Spleen (tissue), 13 donors: ENCODE measurements at places on chromosomes 2 and 18. TPM values are rescaled to one million over a fixed set of nuclear protein-coding genes. Genes with fewer than 3 reads are reported as not detected.

DNA sequence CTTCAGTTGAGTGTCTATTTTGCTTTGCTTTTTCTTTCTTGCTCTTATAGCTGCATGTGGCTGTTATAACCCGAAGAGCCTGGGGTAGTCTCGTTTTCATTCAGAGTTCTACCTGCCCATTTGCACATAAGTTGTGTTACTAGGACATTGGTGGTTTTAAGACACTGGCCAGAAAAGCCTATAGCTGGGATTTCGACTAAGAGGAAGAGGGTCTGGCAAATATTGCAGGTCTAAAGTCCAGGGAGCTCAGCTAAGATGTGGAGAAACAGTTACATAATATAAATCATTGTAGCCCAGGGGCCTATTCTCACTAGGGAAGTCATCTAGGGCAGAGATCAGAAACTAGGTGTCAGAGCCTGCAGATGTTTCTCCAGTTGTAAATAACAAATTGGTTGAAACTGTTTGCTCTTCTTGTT is 120.8 kb downstream of the BABAM2 start:
- no peak for DNase-seq

Gene LIMS3
- 0.87 TPM for total RNA-seq

- no peak for DNase-seq
Observed at GRCh38 chr18:75760208-75760607, 332.7 kb upstream of the SMIM21 start.

GRCh38 chr2:25797620-25798488 is 80.4 kb downstream of the ASXL2 start:
- DNase-seq = no peak

GRCh38 chr2:27378096-27378808 is 2.3 kb downstream of the ZNF513 start:
- DNase-seq = peak; percentile 78

Gene RFX8
- not detected for total RNA-seq

- no peak for DNase-seq
Observed at GRCh38 chr2:38415728-38416291, 38.7 kb upstream of the ATL2 start.

DNA sequence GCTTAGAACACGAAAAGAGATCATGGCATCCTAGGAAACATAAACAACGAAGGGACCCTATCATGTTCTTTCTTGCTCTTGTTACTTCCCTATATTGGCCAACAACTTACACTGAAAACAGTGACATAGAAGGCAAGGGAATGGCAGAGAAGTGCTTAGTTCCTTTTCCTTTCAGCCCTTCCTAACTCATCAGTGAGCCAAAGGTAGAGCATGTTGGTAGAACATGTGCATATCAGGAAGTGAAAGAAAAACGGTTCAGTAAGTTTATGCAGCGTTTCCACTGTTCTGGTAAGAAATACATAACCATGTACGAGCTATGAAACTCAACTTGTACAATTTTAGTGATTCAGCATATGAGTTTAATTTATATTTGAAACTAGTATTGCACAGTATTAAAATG is 21.7 kb downstream of the AKAIN1 start:
- no peak for DNase-seq

Gene CD8B2
- 0.17 TPM for total RNA-seq

Gene IL1R1
- total RNA-seq = 66.9 TPM

- DNase-seq = peak; percentile 69
Observed at GRCh38 chr2:128606837-128607236, 288.2 kb upstream of the HS6ST1 start.

Gene DNAH7
- total RNA-seq = 0.27 TPM

GRCh38 chr2:200765139-200765951 is 46.4 kb upstream of the BZW1 start:
- DNase-seq = no peak

- no peak for DNase-seq
Observed at GRCh38 chr2:10389573-10389972, 58.6 kb downstream of the ODC1 start.

Gene RMDN2
- 34.3 TPM for total RNA-seq

DNA sequence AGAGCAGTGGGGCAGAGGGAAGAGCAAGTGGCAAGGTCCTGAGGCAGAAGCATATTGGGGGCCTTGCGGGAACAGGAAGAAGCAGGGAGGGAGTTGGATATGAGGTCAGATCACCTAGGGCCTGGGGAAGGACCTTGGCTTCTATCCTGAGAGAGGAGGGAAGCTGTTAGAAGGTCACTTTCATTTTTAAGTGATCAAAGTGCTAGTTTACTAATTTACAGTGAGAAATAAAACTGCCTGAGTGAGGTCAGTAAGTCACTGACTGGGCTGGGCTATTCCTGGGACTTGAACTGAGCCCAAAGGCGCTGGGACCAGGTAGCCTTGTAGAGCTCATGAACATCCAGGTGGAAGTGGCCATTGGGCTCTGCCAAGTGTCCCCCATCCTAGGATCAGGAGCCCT is 76.6 kb upstream of the B3GNT7 start:
- no peak for DNase-seq

DNA sequence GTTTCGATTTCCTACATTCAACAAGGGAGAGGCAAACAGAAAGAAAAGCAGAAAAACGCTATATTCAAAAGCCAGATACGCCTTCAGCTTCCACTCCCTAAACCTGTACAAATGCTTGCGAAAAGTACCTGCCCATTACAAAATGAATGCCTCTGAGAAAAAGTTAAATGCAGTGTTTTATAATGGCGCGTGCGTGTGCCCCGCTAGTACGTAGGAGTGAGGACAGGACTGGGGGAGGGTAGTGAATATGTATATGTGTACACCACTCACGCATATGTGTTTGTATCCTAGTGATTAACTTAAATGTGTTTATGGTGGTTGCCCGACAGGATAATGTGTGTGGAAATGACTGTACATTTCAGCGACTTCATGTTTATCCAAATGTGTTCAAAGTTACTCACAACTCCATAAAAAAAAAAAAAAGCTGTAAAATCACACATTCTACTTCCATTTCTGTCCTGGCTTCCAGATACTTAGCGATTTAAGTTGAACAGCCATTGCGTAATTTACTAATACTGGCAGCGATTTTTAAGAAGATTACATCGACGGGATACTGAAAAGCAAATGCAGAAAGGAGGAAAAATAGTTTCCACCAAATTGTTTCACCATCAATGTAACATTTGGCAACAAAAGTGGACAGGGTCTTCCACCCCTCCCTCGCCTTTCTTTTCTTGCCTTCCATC is 1.3 kb downstream of the NEUROD1 start:
- no peak for DNase-seq

Gene ALK
- total RNA-seq = 0.06 TPM

Gene LAMA1
- total RNA-seq = 1.3 TPM

GRCh38 chr2:217996361-217996760 is 6.4 kb downstream of the TNS1 start:
- DNase-seq = no peak

DNA sequence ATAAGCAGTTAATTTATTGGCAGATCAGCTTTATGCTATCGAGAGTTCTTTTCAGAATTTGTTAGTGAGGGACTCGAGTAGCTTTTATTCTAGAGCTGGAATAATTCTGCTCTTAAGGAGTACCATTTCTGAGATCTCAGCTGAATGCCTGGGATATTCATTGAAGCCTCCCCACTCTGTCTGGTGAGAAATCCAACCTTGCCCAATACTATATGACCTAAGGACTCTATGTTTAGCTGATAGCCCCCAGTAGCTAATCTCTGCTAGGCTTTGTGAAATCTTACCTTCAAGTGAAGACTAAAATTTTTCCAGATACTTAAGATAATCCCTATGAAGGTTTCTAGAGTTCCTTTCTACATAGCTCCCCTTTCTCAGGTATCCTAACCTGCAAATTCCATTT is 261.4 kb downstream of the SETBP1 start:
- DNase-seq = no peak

DNA sequence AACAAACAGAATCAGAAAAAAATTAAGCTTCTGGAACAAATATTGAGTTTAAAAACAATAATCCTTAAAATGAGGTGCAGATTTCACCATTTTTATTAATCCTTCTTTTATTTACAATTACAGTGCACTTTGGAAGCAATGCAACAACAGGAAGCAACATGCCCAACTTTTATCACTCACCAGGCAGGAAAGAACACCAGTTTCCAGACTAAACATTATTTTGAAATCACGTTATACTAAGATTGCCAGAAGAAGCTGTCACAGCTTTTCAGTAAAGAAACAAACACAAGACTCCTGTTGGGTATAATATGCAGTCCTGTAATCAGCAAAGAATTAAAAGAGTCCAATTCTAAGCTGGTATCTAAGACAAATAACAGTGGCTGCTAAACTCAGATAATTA is 137.9 kb upstream of the ZC3H15 start:
- DNase-seq = no peak

GRCh38 chr2:227390468-227391256 is 2.9 kb upstream of the SCYGR1 start:
- DNase-seq = no peak

DNA sequence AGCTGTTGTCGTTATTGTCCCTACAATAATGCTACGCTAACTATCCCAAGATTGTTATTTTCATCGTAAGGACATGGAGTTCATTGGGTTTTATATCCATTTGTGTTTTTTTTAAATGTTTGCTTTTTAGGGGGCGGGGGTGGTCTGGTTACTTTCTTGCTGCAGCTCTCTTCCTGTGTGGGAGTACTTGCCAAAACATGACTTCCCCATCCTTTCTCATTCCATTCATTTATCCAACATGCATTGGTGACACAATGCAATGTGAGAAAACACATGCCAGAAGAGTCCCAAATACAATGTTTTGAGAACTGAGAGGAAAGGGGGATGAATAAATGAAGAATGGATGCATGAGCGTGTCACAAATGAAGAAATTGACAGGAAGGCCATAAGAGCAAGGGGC is 55.9 kb downstream of the E2F6 start:
- DNase-seq = no peak

Gene ANKZF1
- 68.3 TPM for total RNA-seq

DNA sequence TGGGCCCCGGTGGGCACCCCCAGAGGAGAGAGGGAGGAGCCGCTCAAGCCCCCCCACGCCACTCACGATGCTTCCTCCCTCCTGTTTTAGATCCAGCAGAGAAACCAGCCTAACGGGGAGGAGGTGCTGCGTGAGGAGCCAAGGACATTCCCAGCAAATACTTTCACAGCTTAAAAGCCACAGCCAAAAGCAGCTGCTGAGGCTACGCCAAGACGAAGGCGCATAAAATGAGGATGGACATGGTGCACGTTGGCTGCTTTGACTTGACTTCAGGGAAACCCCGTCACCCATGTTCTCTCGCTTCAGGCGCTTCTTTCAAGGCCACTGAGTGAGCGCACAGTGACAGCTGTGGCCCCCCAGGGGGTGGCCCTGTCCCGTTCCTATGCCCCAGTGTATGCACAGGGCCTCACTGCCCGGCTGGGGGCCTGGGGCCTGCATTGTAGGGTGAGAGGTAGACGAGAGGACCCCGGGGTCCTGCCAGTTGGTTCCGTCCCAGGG is 72.1 kb upstream of the PXDN start:
- no peak for DNase-seq

- no peak for DNase-seq
Observed at GRCh38 chr2:179186126-179186525, 78.5 kb downstream of the SESTD1 start.

DNA sequence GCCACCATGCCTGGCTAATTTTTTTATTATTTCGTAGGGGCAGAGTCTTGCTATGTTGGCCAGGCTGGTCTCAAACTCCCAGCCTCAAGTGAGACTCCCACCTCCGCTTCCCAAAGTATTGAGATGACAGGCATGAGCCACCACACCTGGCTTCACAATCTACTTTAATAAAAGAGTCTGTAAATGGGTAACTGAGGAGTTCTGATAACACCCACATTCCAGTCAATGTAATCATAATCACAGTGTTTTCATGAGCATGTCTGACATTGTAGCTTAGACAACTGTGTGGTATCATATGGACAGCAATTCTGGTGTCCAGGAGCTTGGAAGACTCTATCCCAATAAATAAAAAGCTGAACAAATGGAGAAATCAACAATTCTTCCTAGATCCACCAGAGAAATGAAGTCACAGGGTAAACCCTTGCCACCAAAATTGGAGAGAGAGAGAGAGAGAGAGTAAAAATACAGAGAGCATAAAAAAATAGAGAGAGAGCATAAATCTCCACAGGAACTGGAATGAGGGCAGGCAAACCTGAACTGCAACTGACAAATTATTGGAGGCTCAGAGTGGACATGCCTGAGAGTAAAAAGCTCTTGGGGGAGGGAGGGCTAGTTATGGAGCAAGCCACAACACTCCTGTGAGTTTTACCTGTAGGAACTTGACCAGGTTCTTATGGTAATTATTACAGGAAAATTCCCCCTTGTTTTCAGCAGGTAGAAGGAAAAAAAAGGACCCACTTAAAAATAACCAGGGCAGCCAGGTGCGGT is 12.4 kb upstream of the NBEAL1 start:
- DNase-seq = no peak

DNA sequence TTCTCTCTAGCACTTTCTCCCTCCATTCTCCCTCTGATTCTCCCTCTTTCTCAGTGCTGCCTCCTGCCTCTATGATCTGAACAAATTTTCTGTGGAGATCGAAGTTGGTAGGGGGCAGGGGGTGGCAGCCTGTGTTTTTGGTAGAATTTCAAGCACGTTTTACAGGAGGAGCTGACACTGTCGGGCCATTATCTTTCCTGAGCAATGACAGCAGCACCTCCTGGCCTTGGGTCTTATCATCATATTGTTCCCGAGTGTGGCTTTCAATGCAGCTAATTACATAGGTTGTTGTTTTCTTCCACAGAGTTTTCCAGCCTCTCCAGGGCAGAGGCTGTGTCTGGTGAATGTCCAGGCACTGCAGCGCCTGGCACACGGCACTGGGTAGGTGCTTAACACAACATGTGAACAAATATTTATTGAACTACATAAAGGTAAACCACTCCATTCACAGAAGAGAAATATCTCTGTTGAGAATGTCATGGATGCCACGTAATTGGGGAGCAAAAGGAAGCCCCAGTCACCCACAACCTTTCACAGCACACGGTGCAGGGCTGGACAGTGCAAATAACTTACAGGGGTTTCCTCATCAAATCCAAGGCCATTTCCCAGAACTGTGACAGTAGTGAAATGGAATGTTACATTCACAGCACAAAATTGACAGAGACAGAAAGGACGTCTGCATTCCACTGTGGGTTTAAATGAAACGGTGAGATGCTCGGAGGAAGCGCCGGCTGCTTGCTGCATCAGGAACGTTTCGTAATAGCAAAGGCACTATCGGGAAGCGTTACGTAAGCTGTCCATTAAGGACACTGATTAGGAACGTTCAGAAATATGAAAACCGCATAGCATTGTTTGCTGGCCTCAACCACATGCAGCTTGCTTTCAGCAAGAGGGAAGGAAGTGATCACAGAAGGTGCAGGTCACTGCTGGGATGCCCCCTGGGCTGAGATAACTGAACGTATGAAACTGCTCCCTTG is 6.5 kb upstream of the KCNG2 start:
- DNase-seq = peak; percentile 81

Gene COA5
- total RNA-seq = 28.8 TPM

GRCh38 chr2:98293030-98293429 is 53.2 kb upstream of the CNGA3 start:
- DNase-seq = no peak

DNA sequence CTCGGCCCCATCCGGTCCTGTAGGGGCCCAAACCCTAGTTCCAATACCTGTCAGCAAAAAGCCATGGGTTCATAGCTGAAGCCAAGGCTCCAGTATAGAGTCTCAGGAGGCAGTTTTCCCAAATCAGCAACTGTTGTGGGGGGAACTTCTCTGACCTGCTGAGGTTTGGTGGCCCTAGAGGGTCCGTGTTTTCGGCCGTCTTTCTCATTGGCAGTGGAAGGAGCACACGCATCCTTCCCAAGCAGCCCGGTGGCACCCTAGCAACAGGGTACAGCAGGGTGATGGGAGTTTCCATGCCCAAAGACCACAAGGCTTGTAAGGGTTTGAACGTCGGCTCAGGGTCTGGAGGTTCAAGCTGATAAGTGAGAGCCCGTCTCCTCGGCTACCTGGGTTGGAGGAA is 6.6 kb downstream of the FOSL2 start:
- DNase-seq = no peak
